Caki2 (cell line): ENCODE measurements at places on chromosomes 4 and X.
A peak's percentile ranks its signal among the peaks of the same experiment; 100 is the strongest.

- no peak for DNase-seq
Observed at GRCh38 chr4:109368661-109369060, 65.0 kb upstream of the SEC24B start.

DNA sequence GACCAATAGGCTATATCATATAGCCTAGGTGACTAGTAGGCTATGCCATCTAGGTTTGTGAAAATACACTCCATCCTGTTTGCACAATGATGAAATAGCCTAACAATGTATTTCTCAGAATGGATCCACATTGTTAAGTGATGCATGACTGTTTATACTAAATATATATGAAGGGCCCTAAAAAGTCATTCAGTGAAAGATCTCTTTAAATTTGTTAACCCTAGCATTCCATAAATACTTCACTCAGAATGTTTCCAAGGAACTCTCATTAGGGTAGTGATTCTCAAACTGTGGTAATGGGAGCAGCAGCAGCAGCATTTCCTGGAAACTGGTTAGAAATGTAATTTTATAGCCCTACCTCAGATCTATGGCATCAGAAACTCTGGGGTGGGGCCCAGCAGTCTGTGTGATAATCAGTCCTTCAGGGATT, 74.9 kb downstream of the PRRG1 start:
- peak; percentile 2 for DNase-seq

DNA sequence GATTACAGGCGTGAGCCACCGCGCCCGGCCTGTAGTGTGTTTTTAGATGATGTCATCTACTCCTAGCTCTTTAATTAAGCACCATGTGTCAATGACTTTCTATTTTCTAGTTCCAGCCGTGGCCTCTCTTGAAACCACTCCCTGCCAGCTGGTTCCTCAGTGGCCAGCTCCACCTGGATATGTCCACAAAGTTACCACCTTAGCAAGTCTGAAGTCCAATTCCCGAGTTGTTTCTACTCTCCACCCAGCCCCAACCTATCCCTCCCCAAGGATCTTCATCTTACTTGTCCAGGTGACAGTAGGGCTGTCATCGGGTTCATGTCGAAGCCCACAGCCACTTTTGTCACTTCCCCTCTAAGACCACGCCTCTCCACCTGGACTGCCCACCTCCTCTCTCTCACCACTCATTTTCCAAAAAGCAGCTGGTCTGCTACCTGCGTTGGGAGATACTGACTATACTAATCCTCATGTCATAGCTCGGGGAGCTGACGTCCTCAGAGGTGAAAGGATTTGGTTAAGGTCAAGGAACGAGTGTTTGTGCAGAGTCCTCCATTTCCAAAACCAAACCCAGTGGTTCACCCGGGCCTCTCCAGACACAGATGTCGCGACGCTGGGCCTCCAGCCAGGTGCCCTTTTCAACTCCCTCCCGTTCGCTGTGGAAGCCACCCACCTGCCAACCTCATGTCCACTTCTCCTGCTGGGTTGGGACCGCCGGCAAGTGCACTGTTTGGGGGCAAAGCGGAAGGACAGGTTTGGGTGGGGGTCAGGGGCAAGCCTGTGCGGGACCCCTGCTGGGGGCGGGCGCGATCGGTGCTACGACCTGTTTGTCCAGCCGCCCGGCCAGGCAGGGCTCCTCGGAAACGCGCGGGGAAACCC, 704 bp downstream of the FAM3A start:
- DNase-seq = no peak

DNA sequence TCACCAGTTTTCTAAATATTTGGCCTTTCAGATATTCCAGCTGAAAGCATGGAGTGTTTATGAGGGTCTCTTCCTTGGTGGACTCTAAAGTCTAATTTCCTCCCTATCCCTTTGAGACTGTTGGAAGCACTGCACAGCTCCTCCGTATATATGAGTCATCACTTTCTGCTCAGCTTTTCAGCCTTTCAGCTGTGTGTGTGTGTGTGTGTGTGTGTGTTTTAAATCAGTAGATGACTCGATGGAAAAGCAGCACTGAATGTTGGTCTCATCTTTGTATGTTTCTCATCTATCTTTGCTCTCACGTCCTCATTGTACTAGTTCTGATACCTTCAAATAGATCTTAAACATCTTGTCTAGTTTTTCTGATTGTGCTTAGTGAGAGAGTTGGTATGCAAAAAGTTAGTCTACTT, 81.6 kb downstream of the ZFX start:
- peak; percentile 44 for DNase-seq

GRCh38 chrX:149497626-149498025, 7.5 kb downstream of the IDS start:
- no peak for DNase-seq

GRCh38 chrX:8204943-8205342, 33.9 kb upstream of the VCX2 start:
- no peak for DNase-seq

DNA sequence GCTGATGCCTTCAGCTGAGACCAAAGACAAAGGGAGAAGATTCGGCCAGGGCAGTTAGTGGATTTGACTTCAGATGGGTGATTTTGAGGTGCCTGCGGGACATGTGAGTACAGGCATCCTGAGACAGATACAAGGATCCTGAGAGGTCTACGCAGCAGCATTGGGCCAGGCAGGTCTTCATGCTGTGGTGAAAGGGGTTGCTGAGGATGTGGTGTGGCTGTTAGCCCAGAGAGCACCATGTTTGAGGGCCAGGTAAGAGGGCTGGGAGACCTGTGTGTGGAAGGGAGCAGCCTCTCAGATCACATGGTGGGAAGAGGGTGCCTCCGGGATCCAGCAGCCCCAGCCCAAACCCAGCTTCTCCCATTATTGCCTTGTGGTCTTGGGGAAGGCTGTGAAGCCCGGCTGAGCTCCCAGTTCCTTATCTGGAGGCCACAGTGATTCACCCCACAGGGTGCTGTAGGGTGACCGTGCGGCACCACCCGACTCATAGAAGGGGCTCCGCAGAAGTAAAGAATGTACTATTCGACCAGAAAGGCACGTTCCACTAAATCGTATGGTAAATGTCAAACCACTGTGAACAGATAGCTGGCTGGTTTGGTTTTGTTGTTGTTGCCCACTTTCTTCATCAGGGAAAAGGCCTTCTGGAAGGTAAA, 27.7 kb upstream of the TADA2B start:
- no peak for DNase-seq

GRCh38 chr4:25567253-25567652, 88.4 kb upstream of the SLC34A2 start:
- no peak for DNase-seq

- peak; percentile 86 for DNase-seq
Observed at GRCh38 chr4:76213415-76214176, at the start of gene SCARB2. Gene SCARB2, minus strand, starts transcription at chr4:76213824. Its CDS starts 281 bp downstream, at chr4:76213543.

- DNase-seq = no peak
Observed at GRCh38 chrX:154334496-154334895, 38.9 kb downstream of the TKTL1 start.

- DNase-seq = no peak
Observed at GRCh38 chr4:128812442-128813235, 3.1 kb downstream of the JADE1 start.

GRCh38 chr4:37068580-37068979, 176.0 kb upstream of the NWD2 start:
- DNase-seq = no peak

DNA sequence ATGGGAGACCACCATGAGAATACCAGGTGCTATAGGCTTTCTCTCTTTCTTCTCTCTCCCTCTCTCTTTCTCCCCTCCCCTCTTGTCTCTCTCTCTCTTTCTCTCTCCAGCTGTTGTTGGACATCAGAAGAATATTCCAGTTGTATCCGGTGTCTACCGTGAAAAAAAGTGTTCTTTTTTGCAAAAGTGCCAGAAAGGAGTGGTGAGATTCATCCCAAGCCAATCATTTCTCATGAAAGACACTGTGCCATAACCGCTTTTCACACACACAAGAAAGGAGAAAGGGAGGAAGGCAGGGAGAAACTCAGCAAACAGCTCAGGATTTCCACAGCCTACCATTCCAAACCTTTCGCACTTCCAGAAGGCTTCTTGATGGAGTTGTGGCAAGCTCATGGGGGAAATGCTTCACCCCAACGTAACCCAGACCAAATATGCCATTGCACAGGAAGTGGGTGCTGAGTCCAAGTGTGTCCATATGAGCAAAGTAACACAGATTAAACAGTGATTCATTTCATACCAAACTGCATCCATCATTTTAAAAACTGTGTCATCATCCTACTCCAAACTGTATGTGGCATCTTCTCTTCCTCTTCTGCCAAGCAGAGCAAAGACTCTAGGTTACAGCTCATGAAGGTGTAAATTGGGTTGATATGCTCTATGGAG, 224.0 kb downstream of the APBB2 start:
- DNase-seq = peak; percentile 64

- no peak for DNase-seq
Observed at GRCh38 chrX:10397349-10397748, 223.0 kb downstream of the MID1 start.

DNA sequence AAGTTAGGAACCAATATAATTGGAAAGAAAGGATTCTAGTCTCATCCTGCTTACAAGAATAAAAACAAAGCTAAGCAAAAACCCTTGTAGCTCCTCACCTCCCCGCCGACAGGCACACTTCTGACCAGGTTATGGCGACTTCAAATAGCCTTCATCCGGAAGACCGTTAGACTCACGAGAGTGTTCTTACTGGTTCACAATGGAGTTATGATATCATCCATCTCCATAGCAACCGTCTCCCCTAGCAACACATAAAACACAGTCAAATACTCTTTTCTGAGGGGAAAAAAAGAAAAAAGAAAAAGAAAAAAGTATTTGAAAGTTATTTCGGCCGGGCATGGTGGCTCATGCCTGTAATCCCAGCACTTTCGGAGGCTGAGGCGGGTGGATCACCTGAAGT, at the start of gene IL13RA2:
Gene IL13RA2 (minus strand): TSS at position 162 of the 400 bp plus-strand sequence. CDS start 347 bp downstream, outside the sequence.
- no peak for DNase-seq

DNA sequence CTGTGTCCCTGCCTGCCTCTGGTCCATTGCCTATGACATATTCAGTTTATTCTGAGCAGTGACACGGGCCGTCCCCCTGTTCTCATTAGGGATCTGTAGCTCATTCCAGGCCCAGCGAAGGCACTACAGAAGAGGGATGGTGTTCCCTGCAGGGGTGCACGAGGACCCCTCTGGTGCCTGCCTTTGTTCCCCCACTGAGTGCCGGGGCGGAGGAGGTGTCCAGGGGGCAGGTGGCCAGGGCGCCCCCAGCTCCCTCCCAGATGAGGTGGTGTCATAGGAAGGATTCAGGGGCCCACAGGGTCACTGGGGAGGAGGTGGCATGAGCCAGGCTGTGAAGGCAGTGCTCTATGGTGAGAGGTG, 61.0 kb downstream of the SORCS2 start:
- no peak for DNase-seq

- no peak for DNase-seq
Observed at GRCh38 chr4:35604724-35605123, 639.6 kb downstream of the ARAP2 start.

DNA sequence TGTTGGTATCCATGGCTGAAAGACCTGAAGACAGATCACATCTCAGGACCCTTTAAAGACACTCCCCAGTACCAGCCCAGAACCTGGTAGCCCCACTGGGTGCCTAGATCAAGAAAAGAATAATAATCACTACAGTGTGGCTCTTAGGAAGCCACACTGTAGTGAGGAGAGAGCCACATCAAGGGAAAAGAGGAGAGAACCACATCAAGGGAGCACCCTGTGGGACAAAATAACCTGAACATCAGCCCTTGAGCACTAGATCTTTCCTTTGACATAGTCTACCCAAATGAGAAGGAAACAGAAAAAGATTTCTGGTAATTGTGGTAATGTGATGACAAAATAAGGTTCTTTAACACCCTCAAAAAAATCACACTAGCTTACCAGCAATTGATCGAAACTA, 15.3 kb downstream of the RTL3 start:
- DNase-seq = no peak

GRCh38 chr4:53004497-53005148, 142.5 kb downstream of the RASL11B start:
- no peak for DNase-seq

DNA sequence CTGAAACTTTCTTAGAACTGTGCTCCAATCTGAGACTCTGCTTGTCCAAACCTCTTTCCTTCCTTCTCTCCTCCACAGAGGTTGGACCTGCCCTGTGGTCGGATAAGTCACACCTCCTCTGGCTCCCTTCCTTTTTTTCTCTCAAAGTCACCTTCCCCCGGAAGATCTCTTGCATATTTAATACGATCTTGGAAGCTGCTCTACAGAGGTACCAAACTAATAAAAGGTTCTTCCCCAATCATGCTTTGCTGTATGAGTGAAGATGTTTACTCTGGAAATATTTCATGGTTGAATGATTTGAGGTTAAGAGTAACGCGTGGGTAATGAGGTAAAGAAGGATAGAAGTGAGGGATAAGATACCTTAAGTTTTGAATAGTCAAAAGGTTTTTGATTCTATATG, 166.0 kb downstream of the ATG4A start:
- DNase-seq = no peak
